T1000 (cell line): ENCODE measurements at places on chromosomes 3 and 15.

DNA sequence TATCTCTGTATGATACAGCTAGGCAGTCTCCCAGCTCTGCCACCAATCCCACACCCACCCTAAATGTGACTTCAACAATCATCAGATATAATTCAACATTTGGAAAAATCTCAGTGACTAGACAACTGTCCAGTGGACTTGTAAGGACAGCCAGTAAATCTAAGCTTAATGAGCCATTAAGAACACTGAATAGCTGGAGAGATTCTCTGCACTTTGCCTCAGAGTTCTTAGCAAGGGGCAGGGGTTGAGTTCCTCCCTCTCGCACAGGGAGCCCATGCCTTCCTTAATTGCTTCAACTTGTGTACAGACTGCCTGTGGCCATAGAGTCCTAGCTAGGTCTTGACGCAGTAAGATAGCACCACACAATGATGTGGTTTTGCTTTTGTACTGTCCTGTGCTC, 15.6 kb downstream of the MEX3B start:
- no peak for DNase-seq

DNA sequence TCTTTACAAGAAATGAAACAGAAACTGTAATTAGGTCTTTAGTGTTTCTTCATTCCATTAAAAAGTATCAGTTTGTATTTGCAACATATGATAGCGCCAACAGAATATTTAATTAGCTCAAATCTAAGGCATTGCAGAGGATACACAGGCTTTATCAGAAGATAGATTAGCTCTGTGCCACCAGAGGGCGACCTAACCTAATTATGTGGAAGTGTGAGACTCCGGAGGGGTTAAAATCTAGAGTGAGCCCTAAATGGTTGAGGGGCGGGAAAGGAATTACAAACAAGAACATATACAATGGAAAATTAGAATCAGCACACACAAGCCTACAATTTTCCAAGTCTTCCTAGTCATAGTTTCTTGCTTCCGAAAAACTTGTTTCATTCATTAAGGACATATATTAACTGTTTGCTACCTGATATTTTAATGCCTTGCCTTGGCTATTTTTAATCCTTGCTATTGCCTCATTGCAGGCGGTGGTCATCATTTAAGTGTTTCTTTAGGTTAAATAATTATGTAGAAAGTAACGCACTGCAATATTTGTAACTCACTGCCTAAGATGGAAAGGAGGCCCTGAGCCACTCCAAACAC, 18.0 kb upstream of the RYR3 start:
- no peak for DNase-seq

DNA sequence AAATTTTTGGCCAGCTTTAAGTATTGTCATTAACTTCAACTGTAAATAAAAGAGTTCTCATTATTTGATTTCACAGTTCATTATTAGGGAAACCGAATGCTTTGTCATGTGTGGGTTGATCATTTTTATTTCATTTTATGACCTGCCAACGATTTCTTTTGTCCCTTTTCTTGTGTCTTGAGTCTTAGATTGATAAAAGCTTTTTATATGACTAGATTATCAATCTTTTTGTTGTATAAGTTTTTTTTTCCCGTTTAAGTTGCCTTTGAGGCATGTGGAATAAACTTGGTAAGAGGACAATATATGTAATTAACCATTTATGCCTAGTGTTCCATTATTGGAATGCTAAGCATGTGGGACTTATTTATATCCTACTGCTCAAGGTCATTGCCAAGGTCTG, 62.8 kb downstream of the ATP2C1 start:
- no peak for DNase-seq

DNA sequence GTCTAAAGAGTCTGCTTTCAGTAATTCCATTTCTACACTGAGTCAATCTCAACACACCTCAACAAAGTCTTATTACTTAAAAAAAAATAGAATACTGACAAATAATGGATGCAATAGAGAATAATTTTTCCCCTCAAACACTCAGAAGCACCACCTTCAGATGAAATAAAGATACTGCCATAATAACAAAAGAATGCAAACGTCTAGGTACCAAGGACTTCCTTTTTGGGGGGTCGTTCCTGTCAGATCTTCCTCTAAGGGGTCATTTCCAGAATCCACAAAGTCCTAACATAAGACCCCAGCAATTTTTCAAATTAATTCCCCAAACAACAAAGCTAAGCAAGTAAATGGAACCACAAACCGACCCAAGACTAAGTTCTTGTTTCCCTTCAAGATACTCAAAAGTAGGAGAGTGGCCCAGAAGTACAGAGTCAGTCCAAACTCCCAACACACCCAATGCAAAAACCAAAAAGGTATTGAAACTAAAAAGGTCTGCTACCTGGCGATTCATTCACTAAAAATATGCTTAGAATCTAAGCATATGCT, 1.3 kb downstream of the RYK start:
- DNase-seq: no peak

- no peak for DNase-seq
These were observed 168.4 kb upstream of the CADPS start for GRCh38 chr3:63043631-63044030.

DNA sequence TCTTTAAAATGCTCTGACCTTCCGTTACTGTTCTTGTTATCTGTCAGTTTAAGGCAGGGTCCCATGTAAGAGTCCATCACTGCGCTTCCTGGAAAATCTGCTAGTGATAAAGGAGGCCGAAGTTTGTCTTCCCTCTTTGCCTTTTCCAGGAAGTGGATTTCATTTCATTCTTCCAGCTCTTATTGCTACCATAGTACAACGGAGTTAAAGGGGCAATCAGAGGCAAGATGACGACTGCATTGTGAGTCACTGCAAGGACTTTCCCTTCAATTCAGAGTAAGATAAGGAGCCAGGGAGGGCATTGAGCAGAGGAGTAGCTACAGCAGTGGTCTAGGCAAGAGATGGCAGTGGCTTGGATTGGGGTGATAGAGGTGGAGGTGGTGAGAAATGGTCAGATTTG, 17.2 kb upstream of the DET1 start:
- DNase-seq: no peak

GRCh38 chr3:68802111-68802870, 130.1 kb downstream of the TAFA4 start:
- DNase-seq: no peak
